Right renal cortex interstitium (tissue), 3 donors: ENCODE measurements at places on chromosomes 5 and 9. TPM values are rescaled to one million over a fixed set of nuclear protein-coding genes. Genes with fewer than 3 reads are reported as not detected.

DNA sequence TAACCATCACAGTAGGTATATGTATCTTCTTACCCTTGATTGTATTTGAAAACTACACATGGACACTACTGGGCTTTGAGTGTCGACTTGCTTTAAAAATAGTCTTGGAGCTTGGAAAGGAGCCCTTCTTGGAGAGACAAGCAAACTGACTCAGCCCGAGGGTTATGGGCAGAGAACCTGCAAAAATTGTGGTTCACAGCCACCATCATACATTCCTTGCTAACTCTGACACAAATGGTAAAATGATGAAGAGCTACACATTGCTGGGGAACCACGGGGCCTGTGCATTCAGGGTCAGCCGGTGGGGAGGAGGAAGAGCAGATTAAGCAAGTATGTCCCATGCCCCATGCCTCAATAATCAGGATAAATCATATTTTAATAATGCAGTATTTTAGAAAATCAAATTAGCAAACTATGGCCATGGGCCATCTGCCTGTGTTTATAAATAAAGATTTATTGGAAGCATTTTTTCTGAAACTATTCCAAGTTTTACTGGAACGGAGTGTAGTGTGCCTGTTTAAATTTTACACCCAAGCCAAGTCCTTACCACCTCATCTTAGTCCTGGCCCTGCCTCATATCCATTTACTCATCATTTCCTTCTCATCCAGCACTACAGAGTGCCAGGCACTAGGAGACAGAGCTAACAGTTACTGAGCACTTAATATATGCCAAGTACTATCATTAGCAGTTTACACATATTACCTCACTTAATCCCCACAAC lies 195.7 kb downstream of the PALM2AKAP2 start:
- DNase-seq = no peak

DNA sequence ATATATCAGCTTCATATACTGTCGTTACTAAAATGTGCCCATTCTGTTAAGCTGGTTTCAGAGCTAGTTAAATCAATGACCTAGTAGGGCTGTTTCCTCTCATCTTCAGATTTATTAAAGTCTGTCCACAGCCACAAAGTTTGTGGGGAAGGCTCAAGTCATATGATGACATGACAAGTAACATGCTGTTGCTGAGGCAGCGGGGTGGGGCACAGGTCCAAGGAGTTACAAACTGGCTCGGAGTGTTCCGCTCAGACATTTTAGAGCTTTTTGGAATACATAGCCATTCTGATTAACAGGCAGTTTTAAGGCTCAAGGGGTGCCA lies 2.7 kb upstream of the ANP32B start:
- no peak for DNase-seq

DNA sequence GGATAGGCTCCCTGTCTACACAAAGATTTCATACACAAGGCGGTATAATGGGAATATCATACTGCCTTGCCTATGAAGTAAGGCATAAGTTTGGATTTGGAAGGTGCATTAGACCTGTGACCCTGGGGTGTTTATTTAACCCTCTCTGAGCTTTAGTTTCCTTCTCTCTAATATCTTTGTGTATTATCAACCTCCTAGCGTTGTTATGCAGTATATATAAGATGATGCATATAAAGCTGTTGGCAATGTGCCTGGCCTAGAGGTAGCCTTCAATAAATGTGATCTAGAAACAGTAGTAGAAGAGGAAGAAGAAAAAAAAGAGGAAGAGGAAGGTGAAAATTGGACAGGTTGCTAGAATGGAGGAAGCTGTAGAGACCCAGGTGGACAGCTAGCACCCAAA lies 311.6 kb upstream of the CLINT1 start:
- DNase-seq = no peak

- DNase-seq = no peak
These were observed 27.4 kb downstream of the ATPSCKMT start for GRCh38 chr5:10222326-10222725.

DNA sequence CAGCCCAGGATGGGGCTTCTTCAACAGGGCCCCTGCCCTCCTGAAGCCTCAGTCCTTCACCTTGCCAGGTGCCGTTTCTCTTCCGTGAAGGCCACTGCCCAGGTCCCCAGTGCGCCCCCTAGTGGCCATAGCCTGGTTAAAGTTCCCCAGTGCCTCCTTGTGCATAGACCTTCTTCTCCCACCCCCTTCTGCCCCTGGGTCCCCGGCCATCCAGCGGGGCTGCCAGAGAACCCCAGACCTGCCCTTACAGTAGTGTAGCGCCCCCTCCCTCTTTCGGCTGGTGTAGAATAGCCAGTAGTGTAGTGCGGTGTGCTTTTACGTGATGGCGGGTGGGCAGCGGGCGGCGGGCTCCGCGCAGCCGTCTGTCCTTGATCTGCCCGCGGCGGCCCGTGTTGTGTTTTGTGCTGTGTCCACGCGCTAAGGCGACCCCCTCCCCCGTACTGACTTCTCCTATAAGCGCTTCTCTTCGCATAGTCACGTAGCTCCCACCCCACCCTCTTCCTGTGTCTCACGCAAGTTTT lies 23.6 kb downstream of the PCDHGC5 start:
- DNase-seq = no peak

GRCh38 chr5:111859031-111859430 lies 102.0 kb upstream of the NREP start:
- no peak for DNase-seq

DNA sequence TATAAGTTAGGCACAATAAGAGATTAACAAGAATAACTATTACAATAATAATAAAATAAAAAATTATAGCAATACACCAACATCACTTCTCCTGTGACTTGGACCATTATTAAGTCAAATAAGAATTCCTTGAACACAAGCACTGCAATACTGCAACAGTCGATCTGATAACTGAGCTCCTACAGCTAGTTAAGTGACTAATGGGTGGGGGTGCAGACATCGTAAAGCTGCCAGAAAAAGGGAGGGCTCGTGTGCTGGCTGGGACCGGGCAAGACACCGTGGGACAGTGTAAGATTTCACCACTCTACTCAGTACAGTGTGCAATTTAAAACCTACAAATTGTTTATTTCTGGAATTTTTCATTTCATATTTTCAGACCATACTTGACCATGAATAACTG lies 78.8 kb downstream of the SNX24 start:
- no peak for DNase-seq

DNA sequence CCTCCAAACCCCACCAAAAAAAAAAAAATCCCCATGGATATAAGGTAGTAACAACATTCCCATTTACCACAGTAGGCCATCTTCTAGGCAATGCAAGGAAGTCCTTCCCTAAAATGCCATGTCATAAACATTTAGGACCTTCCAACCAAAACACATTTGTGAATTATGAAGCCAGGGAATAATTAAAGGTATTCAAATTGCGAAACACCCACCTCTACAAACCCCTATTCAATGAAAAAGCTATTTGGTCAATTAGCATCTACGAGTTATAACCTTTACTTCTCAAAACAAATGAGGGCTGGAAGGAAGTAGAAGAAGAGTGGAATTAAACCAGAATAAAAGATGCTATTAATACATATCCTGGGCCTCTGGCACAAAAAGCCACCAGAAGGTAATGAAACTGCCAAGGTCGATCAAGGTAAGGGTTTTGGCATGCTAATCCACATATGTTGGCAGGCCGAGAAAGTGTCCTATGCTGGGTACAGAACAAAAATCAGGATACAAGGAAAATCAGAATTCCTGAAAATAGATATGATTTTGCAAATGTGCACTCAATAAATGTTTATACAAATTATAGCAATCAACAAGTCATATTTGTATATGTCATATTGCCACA lies 47.7 kb downstream of the MTMR12 start:
- no peak for DNase-seq

DNA sequence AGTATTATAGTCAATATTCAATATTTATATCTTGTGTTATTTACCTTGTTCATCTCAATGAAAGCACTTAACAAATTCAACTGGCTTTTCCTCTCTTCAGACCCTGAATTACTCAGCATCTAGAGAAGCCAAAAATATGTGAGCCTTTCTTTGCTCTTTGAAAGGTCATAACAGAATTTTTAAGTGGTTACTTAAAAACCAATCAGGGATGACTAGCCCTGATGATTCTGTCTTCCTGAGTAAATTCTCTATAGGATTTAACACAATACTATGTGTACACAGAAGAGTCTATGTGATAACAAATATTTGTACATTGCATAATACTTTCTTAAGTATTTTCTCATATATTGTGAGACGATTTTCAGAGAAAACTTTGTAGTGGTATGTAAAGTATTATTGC lies 546.3 kb downstream of the MAT2B start:
- DNase-seq = no peak

- no peak for DNase-seq
These were observed 15.1 kb upstream of the RNF145 start for GRCh38 chr5:159224471-159224870.

DNA sequence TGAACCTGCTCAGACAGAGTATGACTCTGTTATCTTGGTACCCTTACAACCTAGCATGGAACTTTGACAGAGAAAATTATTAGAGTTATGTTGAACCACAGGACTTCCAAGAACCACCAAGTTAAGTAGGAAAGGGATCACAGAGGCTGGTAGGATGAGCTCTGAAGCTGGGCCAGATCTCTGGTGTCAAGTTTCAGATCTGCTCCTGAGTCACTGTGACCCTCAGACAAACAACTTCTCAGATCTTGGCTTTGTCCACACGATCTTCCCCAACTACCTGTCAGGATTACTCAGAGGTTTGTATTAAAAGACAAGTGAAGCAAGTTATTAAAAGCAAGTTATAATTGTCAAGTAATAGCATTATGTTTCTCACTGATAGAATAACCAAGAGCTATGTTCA lies 189.0 kb downstream of the SEC61B start:
- no peak for DNase-seq

The NCS1 gene
- polyA plus RNA-seq = 27.4 TPM

The GAS1 gene
- polyA plus RNA-seq = 47.7 TPM

The GRXCR2 gene
- not detected for polyA plus RNA-seq

The MOB3B gene
- 24.0 TPM for polyA plus RNA-seq
